SJCRH30 (cell line): ENCODE measurements at places on chromosomes 5 and 9. TPM values are rescaled to one million over a fixed set of nuclear protein-coding genes. Genes with fewer than 3 reads are reported as not detected.
A peak's percentile ranks its signal among the peaks of the same experiment; 100 is the strongest.

- DNase-seq: peak; percentile 51
These were observed 659 bp downstream of the RAI14 start for GRCh38 chr5:34656700-34657273.

- DNase-seq: no peak
These were observed 29.5 kb upstream of the SMU1 start for GRCh38 chr9:33105959-33106358.

DNA sequence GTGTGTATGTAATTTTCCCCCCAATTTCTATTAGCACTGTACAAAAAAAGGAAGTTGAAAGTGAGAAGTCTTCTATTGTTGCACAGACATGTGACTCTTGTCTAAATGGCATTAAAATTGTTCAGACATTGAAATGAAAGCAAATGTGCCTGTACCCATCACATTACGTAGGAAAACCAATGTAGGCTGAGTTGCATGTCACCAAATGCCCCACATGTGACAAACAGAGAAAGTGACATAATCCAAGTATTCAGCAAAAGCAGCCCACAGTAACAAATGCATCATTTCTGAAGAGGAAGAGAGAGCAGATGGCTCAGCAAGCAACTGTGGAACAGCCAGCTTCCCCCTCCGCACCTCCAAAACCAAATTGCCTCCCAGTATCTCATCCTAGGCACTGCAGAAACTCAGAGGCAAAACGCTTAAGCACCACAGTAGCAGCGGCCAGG, 161.5 kb upstream of the NR4A3 start:
- no peak for DNase-seq

ANGPTL2 gene
- 21.1 and 21.3 TPM in 2 replicates for total RNA-seq

DNA sequence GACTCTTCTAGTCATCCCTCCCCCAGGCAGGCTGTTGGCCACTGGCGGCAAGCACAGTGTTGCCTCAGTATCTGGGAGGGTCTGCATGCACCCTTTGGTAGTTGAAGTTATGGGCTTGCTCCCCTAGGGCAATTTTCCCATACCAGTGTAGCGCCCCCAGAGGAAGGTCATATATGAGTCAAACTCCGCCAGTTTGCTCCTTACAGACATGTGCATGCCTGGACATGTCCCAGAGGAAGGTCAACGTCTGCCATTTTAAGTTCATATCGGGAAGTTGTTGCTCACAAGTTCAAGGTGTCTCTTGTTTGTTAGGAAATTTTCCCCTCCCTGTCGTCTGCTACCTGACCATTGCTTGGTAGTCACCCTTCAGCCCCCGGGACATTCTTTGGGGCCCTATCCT, 51.3 kb upstream of the MROH2B start:
- peak; percentile 43 for DNase-seq

GRCh38 chr5:57494104-57495098, 11.8 kb upstream of the ACTBL2 start:
- DNase-seq: peak; percentile 97

GRCh38 chr5:122377026-122377425, 65.0 kb downstream of the SNCAIP start:
- no peak for DNase-seq

NOL6 gene
- 27.5 and 29.3 TPM in 2 replicates for total RNA-seq

- DNase-seq: no peak
These were observed 10.4 kb downstream of the CCDC127 start for GRCh38 chr5:207599-207998.

- DNase-seq: no peak
These were observed 251.2 kb downstream of the CHSY3 start for GRCh38 chr5:130155345-130156011.

SPATA31D4 gene
- not detected in 2 replicates for total RNA-seq

DNA sequence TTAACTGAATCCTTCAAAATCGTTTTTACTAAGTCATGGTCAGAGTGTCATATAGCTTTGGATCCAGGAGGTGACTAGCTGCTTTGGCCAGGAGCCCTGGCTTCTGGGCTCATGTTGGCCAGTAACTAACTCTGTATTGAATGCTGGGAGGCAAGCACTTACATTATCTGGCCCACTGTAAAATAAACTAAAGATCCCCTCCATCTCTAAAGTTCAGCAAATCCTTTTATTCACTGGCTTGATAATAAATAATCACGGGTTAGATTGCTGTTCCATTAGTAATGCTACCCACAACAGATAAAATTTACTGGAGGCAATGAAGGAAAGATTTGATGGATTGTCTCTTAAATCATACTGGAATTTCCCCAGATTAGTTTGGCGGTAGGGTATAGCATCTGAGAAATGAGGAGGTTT, 382.2 kb upstream of the TLE4 start:
- no peak for DNase-seq

GRCh38 chr9:134688231-134688630, 46.6 kb downstream of the COL5A1 start:
- no peak for DNase-seq

GRCh38 chr5:87526131-87526530, 113.4 kb upstream of the CCNH start:
- DNase-seq: peak; percentile 68

- DNase-seq: peak; percentile 67
These were observed 5.9 kb downstream of the DMRTA1 start for GRCh38 chr9:22452415-22453010.

DAB2IP gene
- total RNA-seq: 18.2 and 18.7 TPM in 2 replicates

- no peak for DNase-seq
These were observed 51.5 kb downstream of the STK32A start for GRCh38 chr5:147286296-147286695.

- DNase-seq: no peak
These were observed 95.8 kb downstream of the BRINP1 start for GRCh38 chr9:119273325-119273904.

DNA sequence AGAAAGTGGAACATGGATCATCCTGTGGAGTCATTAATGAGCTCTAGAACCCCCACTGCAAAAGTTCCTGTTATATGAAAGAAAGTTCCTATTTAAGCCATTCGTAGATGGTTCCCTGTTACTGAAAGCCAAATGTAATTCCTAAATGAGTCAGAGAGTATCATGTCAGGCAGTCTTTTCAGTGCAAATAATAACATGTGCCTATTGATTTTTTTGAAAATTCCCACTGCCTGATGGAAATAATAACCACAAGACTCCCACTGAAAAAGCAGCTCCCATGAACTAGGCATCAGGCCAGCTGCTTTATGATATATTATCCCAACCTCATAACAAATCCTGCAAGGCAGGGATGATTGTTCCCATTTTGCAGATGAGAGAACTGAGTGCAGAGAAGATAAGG, 217.2 kb downstream of the DAB2IP start:
- DNase-seq: no peak

- no peak for DNase-seq
These were observed 34.2 kb downstream of the IPPK start for GRCh38 chr9:92635760-92636159.

- no peak for DNase-seq
These were observed 67.0 kb upstream of the PPP1R2B start for GRCh38 chr5:156783092-156783491.

- no peak for DNase-seq
These were observed 5.7 kb upstream of the SMU1 start for GRCh38 chr9:33082128-33082527.

CDO1 gene
- total RNA-seq: 0.23 TPM in 1 of 2 replicates, not detected in the other

DNA sequence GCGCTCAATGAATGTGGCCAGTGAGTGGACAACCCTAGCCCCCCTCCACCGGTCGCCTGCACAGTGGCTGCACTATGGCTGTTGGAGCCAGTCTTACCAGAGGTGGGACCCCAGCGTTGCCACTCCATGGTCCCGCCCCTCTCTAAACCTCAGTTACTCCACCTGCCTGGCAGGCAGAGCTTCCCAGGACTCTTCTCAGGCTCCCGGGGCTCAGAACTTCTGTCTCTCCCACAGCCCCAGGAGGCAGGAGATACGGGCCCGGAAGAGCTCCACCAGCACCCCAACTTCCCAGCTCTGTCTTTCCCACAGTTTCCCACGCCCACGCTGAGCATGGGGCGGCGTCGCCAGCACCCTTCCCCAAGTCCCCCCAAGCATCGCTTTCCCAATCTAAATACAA, 975 bp downstream of the RASGEF1C start:
- DNase-seq: no peak

GRCh38 chr9:115653171-115653606, 500.4 kb upstream of the PAPPA start:
- DNase-seq: peak; percentile 23

GRCh38 chr5:58854441-58854840, 271.6 kb downstream of the RAB3C start:
- no peak for DNase-seq

GRCh38 chr5:58071566-58071965, 388.3 kb downstream of the PLK2 start:
- DNase-seq: no peak

GRCh38 chr5:91777671-91778070, 394.6 kb upstream of the ARRDC3 start:
- DNase-seq: no peak

DNA sequence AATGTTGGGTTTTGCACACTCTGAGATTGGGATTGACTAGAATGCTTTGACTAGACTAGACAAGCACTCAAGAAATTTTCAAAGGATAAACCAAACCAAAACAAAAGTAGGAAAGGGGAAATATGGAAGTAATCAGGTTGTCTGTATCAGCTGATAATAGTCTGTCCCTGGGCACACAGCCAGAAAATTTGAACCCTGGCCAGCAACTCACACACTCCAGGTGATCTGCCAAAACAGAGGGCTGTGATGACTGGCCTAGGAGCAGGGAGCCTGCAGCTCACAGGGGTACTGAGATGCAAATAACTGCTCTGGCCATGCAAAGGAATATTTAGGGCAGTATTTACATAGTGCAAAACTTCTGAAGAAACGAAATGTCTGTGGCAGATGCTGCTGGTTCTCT, 112.3 kb upstream of the SMIM23 start:
- no peak for DNase-seq

DNA sequence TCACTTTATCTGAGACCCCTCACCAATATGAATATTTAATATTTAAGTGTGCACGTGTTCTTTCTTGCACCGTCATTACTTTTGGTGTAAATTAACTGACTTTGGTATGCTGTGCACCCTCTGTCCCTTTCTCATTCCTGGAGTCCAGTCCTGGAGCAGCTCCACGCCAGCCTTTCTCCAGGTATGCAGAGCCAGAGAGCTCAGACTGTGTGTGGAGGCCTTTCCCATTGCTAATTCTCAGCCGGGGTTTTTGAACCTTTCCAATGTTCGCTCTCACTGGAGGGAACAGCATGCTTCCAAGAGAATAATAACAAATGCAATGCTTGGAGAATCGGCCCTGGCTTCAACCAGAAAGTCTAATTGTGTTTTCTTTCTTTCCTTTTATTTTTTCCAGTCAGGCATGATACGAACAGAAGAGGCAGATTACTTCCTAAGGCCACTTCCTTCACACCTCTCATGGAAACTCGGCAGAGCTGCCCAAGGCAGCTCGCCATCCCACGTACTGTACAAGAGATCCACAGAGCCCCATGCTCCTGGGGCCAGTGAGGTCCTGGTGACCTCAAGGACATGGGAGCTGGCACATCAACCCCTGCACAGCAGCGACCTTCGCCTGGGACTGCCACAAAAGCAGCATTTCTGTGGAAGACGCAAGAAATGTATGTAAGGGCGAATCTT, 41.7 kb downstream of the ADAMTS16 start:
- no peak for DNase-seq

PCDHGA1 gene
- 3.5 and 3.6 TPM in 2 replicates for total RNA-seq

- DNase-seq: no peak
These were observed 53.5 kb upstream of the CDKN2AIPNL start for GRCh38 chr5:134464988-134465815.

DNA sequence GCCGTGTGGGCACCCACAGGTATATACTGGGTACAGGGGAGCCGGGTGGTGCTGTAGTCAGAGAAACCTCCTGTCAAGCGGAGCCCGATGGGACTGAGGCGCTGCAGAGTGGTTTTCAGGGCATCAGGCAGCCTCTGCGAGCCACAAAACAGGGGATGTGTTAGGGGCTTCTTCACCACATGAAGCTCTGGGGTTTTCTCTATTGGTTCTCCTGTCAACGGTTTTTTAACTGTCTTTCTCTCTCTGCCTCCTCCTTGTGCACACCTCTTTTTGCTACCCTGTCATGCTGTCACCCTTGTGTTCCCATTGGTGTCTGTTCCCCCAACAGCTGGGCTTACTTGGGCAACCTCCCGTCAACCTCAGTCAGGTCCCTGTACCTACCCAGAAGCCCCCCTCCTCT, 19.9 kb downstream of the RALGPS1 start:
- DNase-seq: no peak

- DNase-seq: peak; percentile 81
These were observed 13.0 kb downstream of the SLC4A9 start for GRCh38 chr5:140372971-140373487.

GAS1 gene
- 319 and 336 TPM in 2 replicates for total RNA-seq

SEMA5A gene
- total RNA-seq: not detected in 2 replicates

- no peak for DNase-seq
These were observed 13.0 kb downstream of the SMIM3 start for GRCh38 chr5:150791536-150791935.

GRCh38 chr5:15995341-15996052, 184.1 kb downstream of the MARCHF11 start:
- DNase-seq: peak; percentile 58
